ENCODE measurements at places on chromosomes 3 and 15. TPM values are rescaled to one million over a fixed set of nuclear protein-coding genes. Genes with fewer than 3 reads are reported as not detected.

- DNase-seq = no peak
Measured at GRCh38 chr15:68383161-68384074, 48.5 kb downstream of the ITGA11 start.

GRCh38 chr15:101014921-101015841, 96.0 kb downstream of the LRRK1 start:
- DNase-seq = peak; percentile 69

- no peak for DNase-seq
Measured at GRCh38 chr15:58742022-58742813, 7.3 kb downstream of the ADAM10 start.

The TGM4 gene
- 0.12 TPM for polyA plus RNA-seq

The TMC3 gene
- polyA plus RNA-seq = 0.08 TPM

DNA sequence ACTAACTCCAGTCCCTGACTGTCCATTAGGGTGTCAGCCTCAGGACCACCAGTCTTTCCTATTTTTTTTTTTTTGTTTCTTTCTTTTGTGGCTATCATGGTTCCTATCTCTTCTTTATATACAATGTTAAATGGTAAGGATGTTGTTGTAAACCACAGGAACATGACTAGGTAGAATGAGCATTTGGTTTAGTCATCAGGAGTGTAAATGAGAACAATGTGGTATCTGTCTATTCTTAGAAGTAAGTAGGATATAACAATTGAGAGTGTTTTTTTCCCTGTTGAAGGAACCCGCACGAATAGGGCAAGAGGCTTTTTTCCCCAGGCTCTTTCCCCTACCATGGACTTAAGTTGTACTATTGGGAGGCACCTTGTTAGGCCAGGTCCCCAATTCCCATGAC, 880.3 kb upstream of the GBE1 start:
- DNase-seq = no peak
